ENCODE measurements at places on chromosomes 5 and 9. TPM values are rescaled to one million over a fixed set of nuclear protein-coding genes. Genes with fewer than 3 reads are reported as not detected.

Gene KIF4B
- 0.07 TPM for total RNA-seq

Gene ADAMTS13
- total RNA-seq = 2.5 TPM

Gene MVB12B
- 7.7 TPM for total RNA-seq

Gene SLC46A2
- total RNA-seq = not detected

Gene OBP2A
- not detected for total RNA-seq

Gene EQTN
- total RNA-seq = not detected

Gene CKMT2
- total RNA-seq = not detected

Gene ANKRD18A
- total RNA-seq = 5.0 TPM

Gene DHFR
- total RNA-seq = 49.9 TPM

Gene MAPK9
- total RNA-seq = 41.6 TPM

Gene IFNK
- not detected for total RNA-seq

Gene ATP6V0E1
- 184 TPM for total RNA-seq

Gene ANXA2R
- total RNA-seq = 9.3 TPM

Gene FAM219A
- 19.0 TPM for total RNA-seq

Gene ZNF879
- total RNA-seq = 3.4 TPM

Gene CCIN
- 0.17 TPM for total RNA-seq

Gene WDR38
- not detected for total RNA-seq

Gene ZDHHC11B
- not detected for total RNA-seq

Gene ZFP2
- total RNA-seq = 0.24 TPM

Gene LAMC3
- 0.02 TPM for total RNA-seq

Gene SLC6A19
- total RNA-seq = not detected

Gene GZMA
- total RNA-seq = 1,575 TPM

Gene NTNG2
- 10.1 TPM for total RNA-seq

Gene CARD9
- 1.6 TPM for total RNA-seq

Gene GPR21
- total RNA-seq = 0.32 TPM

Gene EPB41L4A
- 1.4 TPM for total RNA-seq

Gene DPYSL3
- 0.20 TPM for total RNA-seq

Gene ERAP2
- total RNA-seq = 153 TPM

Gene TUBB4B
- 280 TPM for total RNA-seq

Gene VPS13A
- total RNA-seq = 50.6 TPM

Gene CAMK4
- 80.6 TPM for total RNA-seq

Gene OTULIN
- 67.0 TPM for total RNA-seq

Gene LHX6
- not detected for total RNA-seq

Gene ST8SIA4
- total RNA-seq = 65.1 TPM

Gene FOXD4
- 0.20 TPM for total RNA-seq

Gene FOXD4L3
- 0.29 TPM for total RNA-seq

Gene RANBP3L
- not detected for total RNA-seq

Gene STPG3
- total RNA-seq = not detected

Gene IL3
- total RNA-seq = 6.0 TPM

Gene PCDHGC3
- total RNA-seq = 0.07 TPM

Gene CARD6
- 6.3 TPM for total RNA-seq

Gene NEURL1B
- 1.3 TPM for total RNA-seq

Gene PCDHB16
- total RNA-seq = not detected

Gene NEUROG1
- total RNA-seq = not detected

Gene PTGR1
- 1.1 TPM for total RNA-seq

Gene GCNT4
- total RNA-seq = 2.4 TPM

Gene RNF180
- not detected for total RNA-seq

Gene SLC6A7
- total RNA-seq = not detected

Gene ZSWIM6
- total RNA-seq = 5.9 TPM

Data from T-helper 1 cell treated with Interleukin-12 subunit alpha and Interleukin-12 subunit beta and Interleukin-4 antibody, amounts not matched to agents 30 ng/mL and 1 ng/mL, for 36 hours (primary cell).